Progenitor cell of endocrine pancreas (in vitro differentiated cells): ENCODE measurements at places on chromosomes 1 and 21. TPM values are rescaled to one million over a fixed set of nuclear protein-coding genes. Genes with fewer than 3 reads are reported as not detected.

GRCh38 chr1:86648255-86648654, 56.1 kb upstream of the SH3GLB1 start:
- no peak for DNase-seq
- no peak overlapping the region for H3K27ac ChIP-seq
- no peaks in the 10 kb centered on the region for H3K4me1 ChIP-seq
- no peaks in the 10 kb centered on the region for H3K27me3 ChIP-seq
- no peak overlapping the region for H3K4me3 ChIP-seq

DNA sequence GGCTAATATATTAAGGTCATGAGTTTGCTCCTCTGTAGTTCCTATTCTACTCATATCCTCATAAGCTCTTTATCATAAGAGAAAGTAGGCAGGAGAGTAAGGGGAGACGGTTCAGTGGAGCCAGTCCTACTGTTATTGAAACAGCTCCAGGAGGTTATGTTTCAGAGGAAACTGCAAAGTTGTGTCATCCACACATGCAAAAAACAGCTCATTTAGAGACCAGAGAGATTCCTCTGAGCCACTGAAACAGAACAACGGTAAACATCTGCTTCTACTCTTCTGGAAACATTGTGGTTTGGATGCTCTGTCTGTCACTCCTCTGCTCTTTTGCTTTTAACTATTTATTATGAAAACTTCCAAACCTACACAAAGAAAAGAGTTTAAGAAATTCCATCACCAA, 66.3 kb upstream of the PPP2R5A start:
- H3K36me3 ChIP-seq, result no peaks in the 10 kb centered on the region
- DNase-seq, result no peak
- peaks cover 21% of the 10 kb centered on the region for H3K4me1 ChIP-seq
- H3K27me3 ChIP-seq, result peaks cover 3% of the 10 kb centered on the region
- H3K27ac ChIP-seq, result no peak overlapping the region

DNA sequence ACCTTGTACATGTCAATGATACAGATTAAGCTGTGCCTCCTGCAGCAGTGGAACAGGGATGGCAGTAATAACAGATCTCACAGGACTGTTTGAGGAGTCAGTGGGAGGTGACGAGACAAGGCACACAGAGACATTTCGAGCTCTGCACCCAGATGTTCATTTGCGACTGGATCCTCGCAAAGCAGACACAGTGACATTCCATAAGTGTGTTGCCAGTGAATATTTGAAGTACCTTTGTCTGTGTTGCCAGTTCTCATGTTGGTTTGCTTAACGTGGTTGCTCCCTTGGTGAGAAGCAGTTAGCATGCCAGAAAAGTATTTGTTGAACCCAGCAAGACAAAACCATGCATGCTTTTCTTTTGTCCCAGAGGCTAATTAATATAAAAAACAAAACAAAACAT, 67.0 kb downstream of the NID1 start:
- no peak overlapping the region for H3K4me3 ChIP-seq
- no peaks in the 10 kb centered on the region for H3K27me3 ChIP-seq
- no peaks in the 10 kb centered on the region for H3K36me3 ChIP-seq
- H3K27ac ChIP-seq, result no peak overlapping the region
- no peak for DNase-seq

- H3K4me1 ChIP-seq, result no peaks in the 10 kb centered on the region
- H3K27ac ChIP-seq, result no peak overlapping the region
- no peak for DNase-seq
- no peaks in the 10 kb centered on the region for H3K36me3 ChIP-seq
- H3K4me3 ChIP-seq, result no peak overlapping the region
Measured at GRCh38 chr1:30596470-30596869, 126.9 kb downstream of the MATN1 start.

- no peak overlapping the region for H3K4me3 ChIP-seq
- DNase-seq, result no peak
- H3K4me1 ChIP-seq, result no peaks in the 10 kb centered on the region
- no peaks in the 10 kb centered on the region for H3K27me3 ChIP-seq
Measured at GRCh38 chr1:54223441-54224202, 23.7 kb downstream of the MRPL37 start.

GRCh38 chr1:153775458-153776327, 486 bp downstream of the SLC27A3 start:
- DNase-seq, result peak; percentile 78
- H3K4me3 ChIP-seq, result peak overlapping the region; percentile 81
- peaks cover 11% of the 10 kb centered on the region for H3K36me3 ChIP-seq

GRCh38 chr1:225999912-226000337, 782 bp upstream of the SDE2 start:
- H3K27me3 ChIP-seq, result no peaks in the 10 kb centered on the region
- no peaks in the 10 kb centered on the region for H3K36me3 ChIP-seq
- H3K27ac ChIP-seq, result peak overlapping the region; percentile 97

DNA sequence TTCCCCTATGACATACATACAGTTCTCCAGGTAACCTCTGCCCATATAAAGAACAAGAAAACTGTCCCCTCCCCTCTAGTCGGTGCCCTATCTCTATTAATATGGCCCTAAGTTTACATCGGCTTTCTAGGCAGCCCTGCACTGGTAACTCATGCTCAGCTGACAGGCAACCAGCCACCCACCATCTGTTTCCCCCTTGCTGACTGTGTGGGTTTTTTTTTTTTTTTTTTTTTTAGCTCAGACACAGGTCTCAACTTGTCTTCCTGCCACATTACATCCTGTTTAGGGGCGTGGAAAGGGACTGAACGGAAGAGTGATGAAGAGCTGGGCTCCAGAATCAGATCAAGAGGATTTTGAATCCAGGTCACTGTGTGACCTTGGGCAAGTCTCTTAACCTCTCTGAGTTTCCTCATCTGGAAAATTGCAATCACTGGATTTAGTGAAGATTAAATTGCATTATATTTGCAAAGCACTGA, 14.0 kb downstream of the LAPTM5 start:
- H3K27ac ChIP-seq, result no peak overlapping the region

The DIRAS3 gene
- 5.9 and 7.4 TPM in 2 replicates for total RNA-seq

The CADM3 gene
- total RNA-seq, result 7.1 and 8.9 TPM in 2 replicates

The FCRL2 gene
- not detected in 2 replicates for total RNA-seq

The GPR161 gene
- total RNA-seq, result 57.7 and 58.5 TPM in 2 replicates

The OR10J1 gene
- not detected in 2 replicates for total RNA-seq

The SLC45A3 gene
- 8.4 and 8.6 TPM in 2 replicates for total RNA-seq

The ETNK2 gene
- total RNA-seq, result 22.6 and 24.5 TPM in 2 replicates

The OR10Z1 gene
- not detected in 2 replicates for total RNA-seq
